ENCODE measurements at places on chromosomes 1 and 21. TPM values are rescaled to one million over a fixed set of nuclear protein-coding genes. Genes with fewer than 3 reads are reported as not detected.

The JAM2 gene
- 0.09 TPM for total RNA-seq

The RAB7B gene
- total RNA-seq = 0.09 TPM

The OBSCN gene
- total RNA-seq = 2.2 TPM

The WNT2B gene
- 8.6 TPM for total RNA-seq

The RASSF5 gene
- 0.54 TPM for total RNA-seq

The ORC1 gene
- total RNA-seq = 6.7 TPM

The GSTM5 gene
- total RNA-seq = 0.09 TPM

The PIGV gene
- 5.2 TPM for total RNA-seq

The WNT9A gene
- 1.3 TPM for total RNA-seq

The OR2L13 gene
- total RNA-seq = not detected

The CYP4A22 gene
- not detected for total RNA-seq

The INAVA gene
- under 0.01 TPM for total RNA-seq

The SLC44A3 gene
- total RNA-seq = 0.27 TPM

The KIF2C gene
- 9.9 TPM for total RNA-seq

The ZBTB8B gene
- total RNA-seq = under 0.01 TPM

The PAPPA2 gene
- total RNA-seq = 3.4 TPM

The CHD5 gene
- 0.19 TPM for total RNA-seq

The DNM3 gene
- total RNA-seq = 0.56 TPM

The MROH7 gene
- 0.28 TPM for total RNA-seq

The OR13G1 gene
- total RNA-seq = not detected

The NES gene
- total RNA-seq = 127 TPM

The TLR5 gene
- total RNA-seq = 0.09 TPM

The MEX3A gene
- 12.3 TPM for total RNA-seq

The FALEC gene
- 0.63 TPM for total RNA-seq

The BCAR3 gene
- 52.0 TPM for total RNA-seq

The NEGR1 gene
- total RNA-seq = 4.8 TPM

The RAP1GAP gene
- 0.09 TPM for total RNA-seq

The RBP7 gene
- not detected for total RNA-seq

The AMPD1 gene
- total RNA-seq = not detected

The HHAT gene
- total RNA-seq = 1.4 TPM

The KRTAP13-1 gene
- total RNA-seq = not detected

The TMEM54 gene
- total RNA-seq = 39.2 TPM

The RGS7 gene
- total RNA-seq = 0.19 TPM
